Stimulated activated CD4-positive, alpha-beta T cell treated with anti-CD3 and anti-CD28 coated beads, Interleukin-4, amount 100 ng/mL, for 4 hours (primary cell): ENCODE measurements at places on chromosomes 2 and 18.

- no peak for DNase-seq
Observed at GRCh38 chr2:234426616-234427015, 70.3 kb downstream of the ARL4C start.

DNA sequence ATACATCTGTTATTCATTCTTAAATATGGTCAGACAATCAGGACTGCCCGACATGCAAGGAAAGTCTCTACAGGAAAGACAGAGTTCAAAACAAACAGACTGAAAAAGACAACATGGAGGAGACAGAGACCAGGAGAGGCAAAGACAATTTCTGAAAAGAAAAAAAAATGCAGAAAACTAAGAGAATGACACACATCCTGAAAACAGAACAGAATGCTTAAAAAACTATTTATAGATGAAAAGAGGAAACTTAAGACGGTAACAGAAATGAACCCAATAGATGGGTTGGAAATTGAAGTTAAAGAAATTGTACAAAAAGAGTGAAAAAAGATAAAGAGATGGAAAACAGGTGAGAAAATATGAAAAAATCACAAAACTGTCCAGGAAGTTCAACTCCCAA is 95.7 kb downstream of the BCL2 start:
- no peak for DNase-seq

DNA sequence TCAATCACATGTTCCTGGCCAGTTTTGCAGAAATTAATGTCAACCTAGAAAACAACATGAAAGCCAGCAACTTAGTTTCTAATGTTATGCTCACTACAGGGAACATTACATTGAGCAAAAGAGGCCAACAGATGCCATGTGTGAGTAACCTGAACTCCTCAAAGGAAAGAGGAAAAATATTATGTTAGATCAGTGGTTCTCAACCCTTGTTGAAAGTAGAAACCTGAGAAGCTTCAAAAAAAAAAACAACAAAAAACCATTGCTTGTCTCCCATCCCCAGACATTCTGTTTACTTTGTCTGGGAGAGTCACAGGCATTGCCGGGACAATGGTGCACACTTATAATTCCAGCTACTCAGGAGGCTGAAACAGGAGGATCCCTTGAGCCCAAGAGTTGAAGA is 57.7 kb downstream of the METTL4 start:
- no peak for DNase-seq

GRCh38 chr2:74199275-74199701 is 873 bp downstream of the MTHFD2 start:
- DNase-seq = no peak

GRCh38 chr2:10028407-10028987 is 14.9 kb upstream of the KLF11 start:
- DNase-seq = no peak
